Naive thymus-derived CD4-positive, alpha-beta T cell (primary cell): ENCODE measurements at places on chromosomes 12 and 14. TPM values are rescaled to one million over a fixed set of nuclear protein-coding genes. Genes with fewer than 3 reads are reported as not detected.

RBP5 gene
- total RNA-seq: not detected

DNA sequence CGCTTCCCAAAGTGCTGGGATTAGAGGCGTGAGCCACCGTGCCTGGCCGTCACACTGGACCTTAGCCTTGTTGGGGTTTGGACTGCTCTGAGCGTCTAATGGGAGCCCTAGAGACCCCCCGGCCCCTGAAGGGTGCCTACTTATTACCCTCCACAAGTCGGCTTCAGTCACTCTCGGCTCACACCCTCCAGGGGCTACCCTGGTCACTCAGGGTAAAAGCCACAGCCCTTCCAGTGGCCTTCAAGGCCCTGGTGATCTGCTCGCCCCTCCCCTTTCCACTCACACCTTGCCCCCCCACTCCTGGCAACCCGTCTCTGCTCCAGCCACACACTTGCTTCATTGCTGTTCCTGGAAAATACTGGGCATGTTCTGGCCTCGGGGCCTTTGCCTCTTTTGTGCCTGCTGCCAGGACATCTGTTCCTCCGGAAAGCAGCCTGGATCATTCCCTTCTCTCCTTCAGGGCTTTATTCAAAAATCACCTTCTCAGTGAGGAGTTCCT is 3.6 kb upstream of the MORN3 start:
- DNase-seq: peak; percentile 44

- DNase-seq: no peak
These were observed 1.1 kb downstream of the ANO6 start for GRCh38 chr12:45216983-45217485.

CDKN1B gene
- total RNA-seq: 189 TPM

DNA sequence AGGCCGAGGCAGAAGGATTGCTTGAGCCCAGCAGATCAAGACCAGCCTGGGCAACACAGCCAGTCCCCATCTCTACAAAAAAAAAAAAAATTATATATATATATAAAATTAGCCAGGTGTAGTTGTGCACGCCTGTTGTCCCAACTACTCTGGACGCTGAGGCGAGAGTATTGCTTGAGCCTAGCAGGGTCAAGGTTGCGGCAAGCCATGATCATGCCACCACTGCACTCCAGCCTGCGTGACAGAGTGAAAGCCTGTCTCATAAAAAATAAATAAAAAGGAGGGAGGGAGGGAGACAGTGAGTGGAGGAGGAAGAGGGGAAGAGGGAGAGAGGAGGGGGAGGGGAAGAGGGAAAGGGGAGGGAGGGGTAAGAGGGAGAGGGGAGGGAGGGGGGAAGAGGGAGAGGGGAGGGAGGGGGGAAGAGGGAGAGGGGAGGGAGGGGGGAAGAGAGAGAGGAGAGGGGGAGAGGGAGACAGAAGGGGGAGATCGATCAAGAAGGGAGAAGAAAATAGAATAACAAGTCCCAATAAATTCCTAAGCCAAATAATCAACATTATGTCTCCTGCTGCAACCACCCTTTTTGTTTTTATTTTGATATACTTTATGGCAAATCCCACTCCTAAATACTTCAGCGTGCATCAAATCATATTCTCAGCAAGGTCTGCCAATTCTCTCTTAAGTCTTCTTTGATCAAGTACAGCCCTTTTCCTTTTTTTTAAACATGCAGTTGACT is 163.9 kb downstream of the MED13L start:
- DNase-seq: no peak

GRCh38 chr12:110647631-110648040 is 33.7 kb downstream of the TCTN1 start:
- peak; percentile 61 for DNase-seq

DNA sequence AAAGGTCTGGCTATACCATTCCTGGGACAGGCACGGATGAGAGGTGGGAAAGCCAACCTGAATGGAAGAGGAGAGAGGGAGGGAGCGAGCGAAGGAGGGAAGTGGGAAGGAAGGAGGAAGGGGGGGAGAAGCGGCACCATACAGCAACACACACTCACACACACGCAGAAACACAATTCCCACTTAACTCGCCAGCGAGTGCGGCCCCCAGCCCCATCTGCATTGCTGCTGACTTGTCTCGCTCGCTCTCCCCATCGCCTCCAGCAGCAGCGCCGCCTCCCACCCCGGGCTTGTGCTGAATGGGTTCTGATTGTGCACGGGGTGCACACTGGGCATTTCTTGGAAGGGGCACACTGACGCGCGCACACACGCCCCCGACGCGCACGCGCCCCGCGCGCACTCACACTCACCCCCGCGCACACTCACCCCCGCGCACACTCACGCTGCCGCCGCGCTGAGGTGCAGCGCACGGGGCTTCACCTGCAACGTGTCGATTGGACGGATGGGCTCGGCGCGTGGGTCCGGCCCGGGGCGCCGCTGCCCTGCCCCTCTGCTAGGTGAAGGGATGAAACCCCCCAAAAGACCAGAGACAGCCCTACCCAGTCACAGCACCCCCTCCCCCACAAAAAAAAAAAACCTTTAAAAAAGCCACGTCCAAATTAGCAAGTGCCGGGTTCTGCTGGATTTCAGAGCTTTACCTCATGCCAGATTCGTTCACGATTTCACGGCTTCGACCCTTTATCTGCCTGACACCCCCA is 685 bp downstream of the GRIN2B start:
- no peak for DNase-seq

- no peak for DNase-seq
These were observed 105.7 kb upstream of the RESF1 start for GRCh38 chr12:31853520-31853919.

TM9SF1 gene
- 19.2 TPM for total RNA-seq

GRCh38 chr12:98901189-98901588 is 256.1 kb downstream of the APAF1 start:
- DNase-seq: no peak

SLC25A29 gene
- total RNA-seq: 11.5 and 14.0 TPM in 2 replicates

- DNase-seq: no peak
These were observed 21.4 kb upstream of the KCNK13 start for GRCh38 chr14:90040411-90040810.

GRCh38 chr14:100297320-100298300 is 8.6 kb downstream of the SLC25A29 start:
- no peak for DNase-seq

DNA sequence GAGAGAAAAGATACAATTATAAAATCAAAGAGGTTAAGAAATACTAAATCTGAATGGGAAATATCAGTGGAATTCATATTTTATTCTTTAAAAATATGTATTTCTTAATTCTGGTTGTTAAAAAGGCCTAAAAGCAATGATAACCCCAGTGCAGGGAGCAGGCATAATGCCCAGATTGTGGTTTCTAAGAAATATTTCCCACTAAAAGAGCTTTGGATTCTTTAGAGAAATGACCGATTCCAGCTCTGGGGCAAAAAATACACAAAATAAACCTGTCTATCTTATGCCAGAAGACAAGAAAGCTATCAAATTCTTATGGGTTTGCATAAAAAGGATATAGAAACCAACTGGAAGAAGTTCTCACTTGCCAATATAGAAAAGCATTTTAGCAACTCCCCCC is 71.6 kb downstream of the PDE6H start:
- no peak for DNase-seq

DNA sequence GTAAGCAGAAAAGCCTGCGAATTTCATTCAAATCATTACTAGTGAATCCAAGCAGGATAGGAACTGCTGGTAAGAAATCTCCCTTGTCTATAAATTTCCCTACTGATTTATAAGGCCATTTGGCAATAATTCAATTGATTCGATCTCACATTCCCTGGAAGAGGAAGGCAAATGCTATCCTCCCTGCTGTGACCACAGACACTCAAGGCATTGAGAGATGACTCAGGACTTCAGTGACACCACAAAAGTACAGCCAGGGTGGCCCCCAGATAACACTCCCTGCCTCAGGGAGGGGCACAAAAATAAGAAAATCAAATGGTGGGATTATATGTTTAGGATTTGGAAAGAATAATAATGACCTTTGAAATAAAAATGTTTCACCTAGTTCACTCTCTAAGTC is 162.7 kb downstream of the GRIP1 start:
- DNase-seq: no peak

GRCh38 chr14:50106178-50106577 is 10.2 kb downstream of the VCPKMT start:
- no peak for DNase-seq

MFAP5 gene
- not detected in 2 replicates for total RNA-seq

DNA sequence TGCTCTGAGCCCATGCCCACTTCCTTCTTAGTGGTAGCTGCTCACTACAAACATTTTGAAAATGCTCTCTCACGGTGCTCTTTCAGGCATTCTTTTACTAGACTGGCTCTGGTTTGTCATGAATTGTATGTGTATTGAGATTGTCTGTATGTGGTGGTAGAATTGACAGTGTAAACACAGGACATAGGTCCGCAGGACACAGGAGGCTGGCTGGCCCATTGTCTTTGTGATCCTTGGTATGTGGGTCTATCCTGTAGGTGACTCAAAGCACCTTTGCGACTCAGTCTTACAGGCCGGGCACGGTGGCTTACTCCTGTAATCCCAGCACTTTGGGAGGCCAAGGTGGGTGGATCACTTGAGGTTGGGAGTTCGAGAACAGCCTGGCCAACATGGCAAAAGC is 250.9 kb downstream of the C12orf75 start:
- DNase-seq: no peak

- DNase-seq: no peak
These were observed 300.2 kb upstream of the PRKD1 start for GRCh38 chr14:30227876-30228275.

SLC5A8 gene
- total RNA-seq: not detected

RTN1 gene
- 0.24 TPM for total RNA-seq

RAN gene
- total RNA-seq: 269 TPM

DNA sequence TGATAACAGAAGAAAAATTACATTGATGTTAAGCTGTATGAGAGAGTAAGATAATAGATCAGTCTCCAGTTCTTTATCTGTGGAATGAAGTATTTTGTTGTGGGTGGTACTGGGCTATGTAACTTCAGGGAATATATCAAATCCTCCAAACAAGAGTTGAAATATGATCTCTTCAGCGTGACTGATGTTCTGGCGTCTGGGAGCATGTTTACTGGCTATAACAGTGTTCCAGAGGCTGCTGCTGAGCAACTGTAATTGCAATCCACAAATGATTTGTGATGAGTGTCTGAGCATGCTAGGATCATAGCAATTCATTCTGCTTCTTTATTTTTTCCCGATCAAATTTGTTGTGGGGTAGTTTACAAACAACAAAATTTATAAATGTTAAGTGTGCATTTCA is 18.6 kb upstream of the CCDC198 start:
- DNase-seq: no peak

TSHR gene
- 0.48 TPM for total RNA-seq

- no peak for DNase-seq
These were observed 11.6 kb downstream of the RFX4 start for GRCh38 chr12:106594447-106594846.

DNA sequence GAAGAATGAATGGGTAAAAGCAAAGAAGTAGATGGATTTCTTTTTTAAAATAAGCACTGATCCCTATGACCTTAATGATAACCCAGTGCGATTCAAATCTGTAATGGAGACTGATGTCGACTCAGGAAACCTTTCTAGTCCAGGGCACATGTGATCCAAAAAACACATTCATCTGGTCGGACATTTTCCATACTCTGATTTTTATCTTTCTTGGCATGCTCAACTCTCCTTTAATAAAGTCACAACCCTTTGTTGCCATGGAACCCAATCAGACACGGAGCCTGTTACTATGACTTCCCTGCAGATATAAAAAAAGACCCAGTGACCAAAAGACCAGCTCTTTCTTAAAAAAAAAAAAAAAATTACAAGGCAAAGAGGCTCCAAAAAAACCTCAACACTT is 27.9 kb downstream of the TMCC3 start:
- DNase-seq: no peak

- DNase-seq: no peak
These were observed 264.4 kb downstream of the SYT1 start for GRCh38 chr12:79128956-79129355.

COQ6 gene
- total RNA-seq: 24.4 TPM

DNA sequence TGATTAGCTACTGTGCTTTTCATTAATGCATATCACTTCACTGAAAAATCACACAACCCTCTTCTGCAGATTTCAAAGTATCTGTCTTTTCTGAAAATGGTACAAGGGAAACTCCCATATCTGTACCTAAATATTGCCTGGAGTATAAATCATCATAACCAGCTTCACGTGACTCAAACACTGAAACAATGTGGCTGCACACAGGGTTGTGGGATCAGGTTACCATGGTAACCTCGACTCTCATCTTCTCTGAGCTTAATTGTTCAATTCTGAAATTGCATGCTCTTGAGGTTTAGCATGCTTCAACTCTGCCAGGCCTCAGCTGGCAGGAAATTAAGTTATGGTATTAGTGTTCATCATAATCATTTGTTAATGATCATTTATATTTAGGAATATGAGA is 77.5 kb upstream of the CPSF6 start:
- DNase-seq: peak; percentile 19

DNA sequence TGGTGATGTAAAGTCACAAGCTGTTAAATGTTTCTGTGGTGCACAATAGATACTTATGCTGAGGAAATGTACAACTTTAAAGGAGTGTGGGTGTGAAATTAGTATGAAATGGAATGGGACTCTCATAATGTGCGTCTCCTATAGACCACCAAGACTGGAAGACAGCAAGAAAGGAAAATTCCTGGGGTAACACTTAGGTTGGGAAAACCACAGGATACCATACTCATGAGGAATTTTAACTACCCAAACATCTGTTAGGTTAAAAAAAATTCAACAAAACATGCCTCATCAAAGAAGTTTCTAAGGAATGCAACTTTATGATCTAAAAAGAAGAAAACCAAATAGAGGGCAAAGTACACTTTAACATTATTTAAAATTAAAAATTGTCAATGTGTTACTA is 113.7 kb upstream of the MYF6 start:
- DNase-seq: no peak

RASSF8 gene
- not detected for total RNA-seq

SOAT2 gene
- total RNA-seq: 0.23 and 0.46 TPM in 2 replicates

GRCh38 chr14:83842547-83842946 is 1687.4 kb upstream of the FLRT2 start:
- DNase-seq: no peak

DNA sequence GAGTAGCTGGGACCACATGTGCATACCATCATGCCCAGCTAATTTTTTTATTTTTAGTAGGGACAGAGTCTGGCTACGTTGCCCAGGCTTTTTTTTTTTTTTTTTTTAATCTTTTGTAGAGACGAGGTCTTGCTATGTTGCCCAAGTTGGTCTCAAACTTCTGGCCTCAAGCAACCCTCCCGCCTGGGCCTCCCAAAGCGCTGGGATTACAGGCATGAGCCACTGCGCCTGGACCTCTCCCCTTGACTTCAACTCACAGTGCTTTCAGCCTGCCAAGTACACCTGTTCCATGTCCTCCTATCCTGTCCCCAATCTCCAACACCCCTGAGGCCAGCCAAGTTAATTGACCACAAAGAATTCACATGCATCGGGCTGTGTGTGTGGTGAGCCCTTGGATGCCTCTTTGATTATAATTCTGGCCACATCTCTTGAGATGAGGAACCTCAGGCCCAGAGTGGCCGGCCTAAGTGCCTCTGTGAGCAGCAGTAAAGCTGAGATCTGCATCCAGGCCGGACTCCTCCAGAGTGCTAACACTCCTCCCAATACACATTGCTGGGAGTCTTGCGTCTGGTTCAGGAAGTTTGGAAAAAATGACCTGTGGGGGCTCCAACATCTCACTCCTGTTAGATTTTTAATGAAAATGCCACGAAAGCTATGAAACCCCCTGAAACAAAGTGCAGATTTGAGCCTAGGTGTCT is 6.8 kb downstream of the RAB35 start:
- DNase-seq: no peak

- DNase-seq: no peak
These were observed 1721.5 kb upstream of the SEL1L start for GRCh38 chr14:83255015-83255726.

GRCh38 chr12:53844994-53845844 is 93.4 kb upstream of the HOXC13 start:
- no peak for DNase-seq
